ENCODE measurements at places on chromosomes 2 and 18.

DNA sequence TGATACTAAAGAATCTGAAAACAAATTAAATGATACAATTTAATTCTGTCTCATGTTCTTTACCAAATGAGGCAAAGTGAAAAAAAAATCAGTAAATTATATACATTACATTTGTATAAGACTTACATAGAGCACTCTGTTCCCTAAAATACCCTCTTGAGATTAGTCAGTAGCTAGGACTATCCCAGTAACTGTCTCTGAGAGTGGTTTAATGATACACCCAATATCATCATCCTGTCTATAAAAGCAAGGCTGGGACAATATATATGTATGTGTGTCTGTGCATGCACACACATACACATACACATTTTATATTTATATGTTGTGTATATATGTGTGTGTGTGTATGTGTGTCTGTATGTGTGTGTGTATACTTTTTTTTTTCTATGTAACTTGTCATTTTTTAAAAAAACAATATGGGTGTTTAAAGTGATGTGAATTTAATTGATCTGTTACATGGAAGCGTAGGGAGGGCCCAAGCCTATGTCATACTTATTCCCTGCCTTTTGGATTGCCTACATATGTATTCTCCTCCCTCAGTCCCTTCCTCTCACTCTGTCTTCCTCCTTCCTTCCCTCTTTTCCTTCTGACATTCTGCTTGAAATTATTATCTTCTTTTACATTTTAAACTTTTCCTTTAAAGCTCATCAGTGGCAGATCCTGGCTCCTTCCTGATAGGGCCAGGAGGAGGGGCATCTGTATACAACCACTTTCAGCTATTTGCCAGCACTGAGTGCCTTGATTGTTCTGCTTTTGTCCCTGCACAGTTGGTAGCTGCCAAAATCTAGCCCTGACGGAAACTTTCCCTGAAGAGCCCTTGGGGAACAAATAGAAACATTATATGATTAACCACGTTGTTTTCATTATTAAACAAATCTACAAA, 6.8 kb downstream of the ASXL3 start:
- DNase-seq, result no peak

DNA sequence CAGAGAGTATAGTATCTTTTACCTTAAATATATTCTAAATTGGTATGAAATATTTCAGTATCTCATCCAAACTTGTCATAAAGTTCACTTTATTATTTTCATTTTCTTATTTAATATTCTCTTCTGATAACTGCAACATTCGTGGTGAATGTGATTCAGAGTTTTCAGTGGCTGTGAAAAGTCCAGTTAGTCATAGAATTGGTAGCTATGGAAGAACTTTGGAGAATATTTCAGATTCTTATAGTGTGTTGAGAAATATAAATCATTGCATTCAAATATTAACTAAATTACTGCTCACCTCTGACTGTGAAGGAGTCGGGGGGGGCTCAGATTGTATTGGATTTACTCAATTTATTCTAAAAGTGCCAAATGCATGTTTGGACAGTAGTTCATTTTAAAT, 178.6 kb upstream of the VWC2L start:
- no peak for DNase-seq

DNA sequence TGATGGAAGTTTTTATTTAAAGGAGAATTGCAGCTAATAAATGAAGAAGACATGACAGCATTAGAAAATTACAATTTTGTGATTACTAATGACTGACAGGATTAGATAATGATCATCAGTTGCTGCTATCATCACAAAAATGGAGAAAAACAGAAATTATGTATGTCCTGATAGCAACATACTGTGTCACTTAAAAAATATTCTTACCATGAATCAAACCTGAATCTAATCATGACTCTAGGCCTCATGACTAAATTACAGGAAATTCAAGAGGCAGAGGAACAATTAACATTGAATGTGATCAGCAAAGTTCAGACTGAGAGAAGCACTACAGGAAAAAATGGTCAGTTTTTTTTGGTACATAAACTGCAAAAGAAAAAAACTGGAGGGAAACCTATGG, 147.8 kb downstream of the PMAIP1 start:
- no peak for DNase-seq

DNA sequence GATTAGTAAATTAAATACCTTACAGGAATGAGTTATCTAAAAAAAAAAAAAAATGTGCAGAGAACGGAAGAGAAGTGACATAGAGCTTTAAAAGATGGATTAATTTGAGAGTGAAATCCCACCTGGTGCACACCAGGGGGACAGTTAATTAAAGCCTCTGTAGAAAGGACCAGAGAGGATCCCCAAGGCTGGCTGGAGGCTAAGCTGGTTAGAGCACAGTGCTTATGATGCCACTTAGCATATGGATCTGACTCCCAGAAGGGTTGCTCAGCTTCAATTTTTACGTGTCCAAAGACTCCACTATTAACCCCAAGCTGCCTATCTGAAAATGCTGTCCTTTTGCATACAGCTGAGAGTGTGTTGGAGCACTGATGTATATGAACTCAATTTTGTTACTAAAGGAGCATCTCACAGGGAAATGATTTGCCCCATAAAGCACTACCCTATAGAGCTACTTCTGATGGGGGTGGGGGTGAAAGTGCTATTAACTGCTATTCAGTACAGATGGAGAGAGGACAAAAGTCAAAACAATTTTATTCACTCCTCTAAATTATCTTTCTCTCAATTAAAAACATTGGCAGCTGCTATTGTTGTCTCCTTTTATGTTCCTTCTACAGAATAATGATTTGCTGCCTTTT, 15.2 kb upstream of the SLC8A1 start:
- peak; percentile 95 for DNase-seq

DNA sequence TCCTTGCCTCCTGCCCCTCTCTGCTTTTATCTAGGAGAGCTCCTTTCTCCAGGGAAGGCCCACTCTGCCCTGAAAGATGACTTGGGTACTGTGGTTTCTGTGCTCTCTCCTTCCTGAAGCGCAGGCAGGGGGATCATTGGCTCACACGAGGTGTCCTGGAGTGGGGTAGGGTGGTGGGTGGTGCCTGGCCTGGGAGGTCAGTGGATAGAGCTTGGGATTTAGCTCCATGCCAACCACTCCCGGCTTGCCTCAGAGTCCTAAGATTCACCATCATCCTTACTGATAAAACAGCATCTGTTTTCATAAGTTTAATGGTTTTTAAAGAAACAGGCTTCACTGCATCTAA, 63.1 kb downstream of the CIB4 start:
- DNase-seq, result no peak

- no peak for DNase-seq
Measured at GRCh38 chr2:121866789-121867188, 111.3 kb downstream of the TSN start.

- no peak for DNase-seq
Measured at GRCh38 chr2:31168291-31168690, 30.1 kb upstream of the GALNT14 start.

DNA sequence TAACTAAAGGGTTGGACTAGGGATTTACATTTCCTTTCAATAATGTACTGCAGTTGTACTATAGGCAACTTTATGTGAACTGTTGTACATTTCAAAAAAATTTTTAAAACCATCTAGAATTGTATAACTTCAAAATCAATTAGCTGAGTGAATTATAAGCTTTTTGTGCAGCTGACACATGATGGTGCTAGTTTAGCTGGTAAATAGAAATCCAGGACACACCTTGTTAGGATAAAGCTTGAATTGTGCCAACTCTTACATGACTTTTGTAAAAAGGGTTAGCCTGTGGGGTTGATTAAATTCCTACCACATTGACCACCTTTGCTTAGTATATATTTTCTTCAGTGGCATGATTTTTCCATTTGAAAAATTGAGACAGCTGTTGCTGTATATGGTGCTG, 104.4 kb downstream of the CPS1 start:
- no peak for DNase-seq

GRCh38 chr2:152718909-152719645, 657 bp downstream of the ARL6IP6 start:
- DNase-seq, result peak; percentile 29

DNA sequence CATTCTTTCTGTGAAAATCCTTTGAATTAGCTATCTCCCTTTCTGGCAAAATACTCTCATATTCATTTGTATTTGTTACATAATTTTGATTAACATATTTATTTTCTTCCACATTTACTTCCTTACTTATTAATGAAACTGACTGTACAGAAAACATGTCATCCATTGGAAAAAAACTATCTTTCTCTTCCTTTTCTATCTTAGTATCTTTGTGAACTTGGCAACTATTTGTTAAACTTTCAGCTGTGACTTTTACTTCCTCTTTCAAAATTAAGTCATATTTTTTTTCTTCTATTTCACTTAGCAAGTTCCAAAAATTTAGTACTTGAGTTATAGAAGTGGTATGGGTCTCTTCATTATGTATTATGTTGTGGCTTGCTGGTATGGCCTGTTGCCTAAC, 2.6 kb downstream of the RAD51AP2 start:
- no peak for DNase-seq

GRCh38 chr2:112096098-112096497, 41.0 kb downstream of the TMEM87B start:
- no peak for DNase-seq

- DNase-seq, result no peak
Measured at GRCh38 chr18:40878371-40878770, 1076.7 kb upstream of the PIK3C3 start.

DNA sequence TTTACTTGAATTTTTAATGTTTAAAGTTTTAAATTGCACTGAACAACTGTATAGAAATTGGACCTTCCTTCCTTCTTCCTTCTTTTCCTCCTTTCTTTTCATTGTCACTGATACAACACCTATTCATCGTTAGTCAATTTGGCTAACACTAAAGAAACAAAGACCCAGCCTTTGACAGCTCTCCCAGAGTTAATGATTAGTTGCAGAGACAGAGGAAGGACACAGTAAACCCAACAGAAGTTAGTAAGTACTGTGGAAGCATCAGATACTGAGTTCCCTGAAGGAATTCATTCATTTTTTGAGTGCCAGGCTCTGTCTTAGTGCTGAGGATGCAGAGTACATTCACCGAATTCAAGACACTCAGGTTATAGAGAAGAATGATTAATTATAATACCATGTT, 77.9 kb upstream of the RAB27B start:
- no peak for DNase-seq

GRCh38 chr2:232026910-232027309, 65.4 kb downstream of the DIS3L2 start:
- DNase-seq, result no peak

DNA sequence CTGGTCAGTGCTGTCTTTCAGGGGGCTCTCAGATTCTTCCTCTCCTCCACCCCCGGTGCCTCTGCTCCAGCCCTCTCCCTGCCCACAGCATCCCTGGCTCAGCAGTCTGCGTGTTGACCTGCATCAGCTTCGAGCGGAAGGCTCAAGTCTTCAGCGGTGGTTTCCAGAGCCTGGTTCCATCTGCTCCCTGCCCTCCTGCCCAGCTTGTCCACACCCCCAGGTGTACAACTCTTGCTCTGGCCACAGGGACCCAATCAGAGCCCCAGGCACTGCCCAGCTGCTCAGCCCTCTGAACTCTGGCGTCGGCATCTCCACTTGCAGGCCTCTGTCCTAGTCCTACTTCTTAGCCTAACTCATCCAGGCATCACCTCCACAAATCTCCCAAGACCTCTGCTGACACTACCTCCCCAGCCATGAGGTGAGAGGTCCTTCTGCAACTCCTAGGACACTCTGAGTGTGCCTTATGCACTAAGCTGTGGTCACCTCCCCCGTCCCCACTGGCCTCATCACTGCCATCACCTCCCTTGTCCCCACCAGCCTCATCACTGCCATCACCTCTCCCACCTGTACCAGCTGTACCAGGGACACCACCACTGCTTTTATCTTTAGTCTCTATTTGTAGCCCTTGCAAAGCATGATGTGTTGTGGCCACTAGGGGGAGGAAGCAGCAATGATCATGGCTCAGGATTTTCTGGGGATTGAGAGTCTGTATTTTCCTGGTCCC, 60.9 kb downstream of the EDAR start:
- peak; percentile 43 for DNase-seq

GRCh38 chr2:209145941-209146681, 277.7 kb upstream of the MAP2 start:
- DNase-seq, result no peak

- DNase-seq, result no peak
Measured at GRCh38 chr2:49943944-49944778, 789.8 kb upstream of the FSHR start.

- DNase-seq, result no peak
Measured at GRCh38 chr2:232600053-232600773, 33.2 kb upstream of the EFHD1 start.

DNA sequence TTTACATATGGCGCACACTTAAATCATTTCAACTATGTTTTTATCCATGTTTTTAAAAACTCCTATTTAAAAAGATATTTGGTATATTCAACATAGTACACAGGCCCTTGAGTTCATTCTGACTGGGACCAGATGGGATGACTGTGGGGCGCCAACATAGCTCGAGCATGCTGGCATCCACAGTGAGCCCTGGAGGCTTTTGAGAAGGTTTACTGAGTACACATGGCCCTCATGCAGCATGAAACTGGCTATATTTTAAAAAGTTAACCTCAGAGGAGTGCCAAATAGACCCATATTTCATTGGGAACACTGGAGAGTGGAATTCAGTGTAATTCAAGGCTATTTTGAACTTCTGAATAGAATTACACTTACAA, 83.6 kb downstream of the CCDC85A start:
- no peak for DNase-seq

- DNase-seq, result no peak
Measured at GRCh38 chr2:9302755-9303154, 96.1 kb downstream of the ASAP2 start.

GRCh38 chr2:129760669-129761068, 218.8 kb upstream of the RAB6C start:
- no peak for DNase-seq

DNA sequence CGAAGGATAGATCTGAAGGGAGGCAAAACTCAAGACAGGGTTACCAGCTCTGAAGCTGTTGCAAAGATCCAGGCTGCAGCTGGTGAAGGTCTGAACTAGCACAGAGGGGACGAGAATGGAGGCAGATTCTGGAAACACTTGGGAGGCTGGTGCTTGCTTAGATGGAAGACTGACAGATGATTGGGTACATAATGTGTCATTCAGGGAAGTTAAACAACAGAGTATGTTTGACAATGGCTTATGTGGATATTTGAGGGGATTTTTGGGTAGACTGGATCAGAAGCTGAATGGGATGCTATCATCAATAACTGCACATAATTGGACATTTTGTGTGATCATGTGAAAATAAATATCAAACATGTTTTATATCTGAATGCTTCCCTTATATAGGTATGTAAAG, 2.3 kb upstream of the ZNF396 start:
- DNase-seq, result no peak

DNA sequence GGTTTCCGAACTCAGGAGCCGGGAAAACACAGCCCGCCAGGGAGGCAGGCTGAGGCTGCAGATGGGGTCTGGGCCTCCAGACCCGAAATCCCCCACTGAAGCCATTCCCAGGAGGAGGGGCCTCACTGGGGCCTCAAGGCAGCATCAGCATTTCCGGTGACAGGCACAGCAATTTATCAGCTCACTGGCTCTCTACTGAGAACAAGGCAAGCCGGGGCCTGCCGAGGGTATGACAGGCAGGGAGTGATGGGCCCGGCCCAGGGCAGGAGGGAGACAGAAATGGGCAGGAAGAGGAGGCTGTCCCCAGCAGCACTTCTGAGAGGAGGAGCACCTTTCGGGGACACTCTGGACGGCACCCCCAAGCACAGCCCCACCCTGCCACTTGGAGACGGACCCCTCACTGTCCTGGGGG, 12.5 kb downstream of the SDC1 start:
- DNase-seq, result peak; percentile 40

GRCh38 chr2:100761365-100761764, 58.6 kb upstream of the NPAS2 start:
- no peak for DNase-seq

- DNase-seq, result no peak
Measured at GRCh38 chr18:45044787-45045186, 364.1 kb downstream of the SETBP1 start.

GRCh38 chr2:36717603-36718266, 21.2 kb downstream of the VIT start:
- DNase-seq, result no peak

Data from NCI-H524 (cell line).